ENCODE measurements at places on chromosomes 2 and 18.

- DNase-seq = no peak
Observed at GRCh38 chr2:127929449-127929848, 43.7 kb upstream of the AMMECR1L start.

GRCh38 chr18:9081940-9082339 lies 20.6 kb upstream of the NDUFV2 start:
- no peak for DNase-seq

- DNase-seq = no peak
Observed at GRCh38 chr18:73621091-73621490, 526.5 kb downstream of the FBXO15 start.

- DNase-seq = no peak
Observed at GRCh38 chr2:22055784-22056620, 932.2 kb downstream of the TDRD15 start.

DNA sequence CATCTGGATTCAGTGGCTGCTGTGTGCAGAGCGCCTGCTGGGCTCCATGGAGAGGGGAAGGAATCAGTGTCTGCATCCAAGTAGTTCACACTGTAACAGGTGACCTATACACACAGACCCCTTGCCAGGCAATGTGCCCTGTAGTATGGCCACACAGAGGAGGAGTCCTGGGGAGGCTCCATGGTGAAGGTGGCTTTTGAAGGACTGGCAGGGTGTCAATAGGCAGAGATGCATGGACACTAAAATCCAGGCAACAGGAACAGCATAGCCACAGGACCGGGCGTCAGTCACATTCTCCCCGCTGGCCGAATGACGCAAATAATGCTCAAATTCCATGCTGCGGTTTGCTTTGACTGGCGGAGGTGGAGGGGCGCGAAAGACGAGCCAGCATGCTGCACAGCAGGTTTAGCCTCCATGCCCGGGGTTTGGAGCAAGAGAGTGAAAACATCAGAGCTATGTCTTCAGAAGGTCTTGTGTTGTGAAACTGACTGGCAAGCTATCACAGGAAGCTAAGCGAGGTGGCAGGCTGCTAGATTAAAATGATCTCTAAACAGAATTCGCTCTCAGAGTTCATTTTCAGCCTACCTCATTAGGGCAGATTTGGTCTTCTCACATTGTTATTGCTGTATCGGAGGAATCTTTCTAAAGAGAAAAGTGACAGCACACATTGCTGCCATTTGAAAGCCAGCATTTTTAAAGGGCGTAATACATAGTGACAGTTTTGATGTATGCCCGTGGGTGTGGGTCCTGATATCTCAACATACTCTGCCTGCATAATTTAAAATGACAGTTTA lies 1.2 kb upstream of the CHMP1B start:
- DNase-seq = peak; percentile 33

DNA sequence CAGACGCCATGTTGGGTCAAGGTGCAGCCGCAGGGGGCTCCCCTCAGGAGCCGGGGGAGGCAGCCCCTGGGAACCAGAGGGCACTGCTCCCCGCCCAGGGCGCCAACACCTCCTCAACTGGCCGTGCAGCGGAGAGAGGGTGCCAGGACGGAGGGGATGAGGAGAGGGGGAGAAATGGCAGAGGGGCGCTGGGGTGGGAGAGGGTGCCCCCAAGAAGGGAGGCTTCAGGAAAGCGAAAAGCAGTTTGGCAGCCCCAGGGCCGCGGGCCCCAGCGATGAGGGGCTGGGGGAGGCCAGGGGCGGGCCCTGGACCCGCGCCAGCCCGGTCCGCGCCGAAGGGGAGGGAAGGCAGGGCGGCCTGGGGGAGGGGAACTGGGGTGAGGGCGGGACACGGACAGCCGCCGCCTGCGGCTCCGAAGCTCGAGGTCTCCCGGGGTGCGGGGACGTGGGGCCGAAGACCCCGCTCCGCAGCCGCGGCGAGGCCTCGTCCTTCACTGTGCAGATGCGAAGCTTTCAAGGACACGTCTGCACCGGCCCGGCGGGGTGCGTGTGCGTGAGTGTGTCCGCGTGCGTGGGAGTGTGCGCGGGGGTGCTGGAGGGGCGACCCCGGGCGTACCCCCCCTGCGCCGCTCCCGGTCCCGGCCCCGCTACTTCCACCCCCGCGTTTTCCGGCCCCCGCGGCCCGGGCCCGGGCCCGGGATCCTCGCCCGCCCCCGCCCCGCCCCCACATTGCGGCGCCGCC lies 1.4 kb downstream of the DNMT3A start:
- no peak for DNase-seq

DNA sequence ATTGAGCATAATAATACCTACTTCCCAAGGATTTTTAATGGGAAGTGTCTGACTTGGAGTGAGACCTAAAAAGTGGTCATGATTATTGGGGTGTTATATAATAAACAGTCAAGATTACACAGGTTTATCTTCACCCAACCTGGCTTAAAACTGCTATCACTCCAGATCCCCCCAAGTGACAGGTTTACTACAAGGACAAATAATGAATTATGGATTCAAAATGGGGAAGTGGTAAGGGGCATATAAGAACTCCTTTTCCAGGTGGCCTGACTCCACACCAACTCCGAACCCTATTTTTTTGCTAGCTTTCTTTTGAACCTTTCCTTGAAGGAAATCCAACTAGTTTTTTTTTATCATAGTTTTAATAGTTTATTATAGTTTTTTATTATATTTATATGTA lies 663.0 kb upstream of the FANCL start:
- no peak for DNase-seq

GRCh38 chr2:30475542-30475941 lies 28.5 kb downstream of the LCLAT1 start:
- DNase-seq = no peak
